ENCODE measurements at places on chromosomes 13 and 19.

DNA sequence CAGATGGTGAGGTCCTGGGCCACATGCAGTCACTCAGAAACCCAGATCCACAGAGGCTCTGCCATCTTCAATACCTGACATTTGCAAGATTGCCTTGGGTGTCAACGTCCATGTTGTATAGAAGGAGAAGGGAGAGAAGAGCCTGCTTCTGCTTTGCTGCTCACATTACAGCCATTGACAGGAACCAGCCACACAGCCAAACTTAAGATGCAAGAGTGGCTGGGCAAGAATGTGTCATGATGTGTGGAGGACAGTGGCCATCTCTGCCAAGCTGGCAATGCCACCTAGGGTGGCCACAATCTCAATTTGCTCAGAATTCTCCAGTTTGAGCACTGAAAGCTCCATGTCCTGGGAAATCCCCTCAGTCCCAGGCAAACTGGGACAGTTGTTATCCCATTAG, 25.9 kb upstream of the SERPINE3 start:
- DNase-seq, result no peak

DNA sequence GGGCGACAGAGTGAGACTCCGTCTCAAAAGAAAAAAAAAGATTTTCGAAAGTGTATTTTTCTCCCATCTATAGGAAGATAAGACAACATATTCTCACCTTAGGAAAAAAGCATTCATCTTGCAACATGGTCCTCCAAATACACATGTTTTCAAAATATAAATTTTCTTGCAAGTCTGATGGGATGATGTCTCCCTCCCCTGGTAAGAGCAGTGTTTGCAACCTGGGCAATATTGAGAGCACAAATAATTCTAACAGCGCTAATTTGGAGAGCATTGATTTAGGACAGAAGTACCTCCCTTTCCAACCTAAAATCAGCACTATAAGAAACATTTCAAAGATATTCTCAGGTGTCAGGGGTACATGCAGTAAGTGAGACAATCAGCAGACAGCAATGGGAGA, 61.0 kb upstream of the SHISA2 start:
- DNase-seq, result no peak

- DNase-seq, result no peak
These were observed 40.9 kb upstream of the MYO16 start for GRCh38 chr13:108588516-108588915.

DNA sequence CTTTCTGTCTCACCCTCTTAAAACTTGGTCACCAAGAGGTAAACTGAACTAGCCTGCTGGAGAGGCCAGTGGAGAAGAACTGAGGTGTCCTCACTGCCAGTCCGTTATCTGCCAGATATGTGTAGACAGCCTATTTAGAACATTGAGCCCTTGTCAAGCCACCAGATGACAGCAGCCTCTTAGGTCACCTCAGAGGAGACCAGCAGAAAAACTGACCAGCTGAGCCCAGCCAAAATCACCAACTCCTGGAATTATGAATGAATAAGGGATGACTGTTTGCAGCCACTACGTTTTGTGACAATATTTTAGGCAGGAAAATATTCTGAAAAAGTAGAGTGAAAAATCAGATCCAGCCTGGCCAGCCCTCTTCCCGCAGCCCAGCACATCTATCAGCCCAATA, 513.9 kb downstream of the DCT start:
- DNase-seq, result no peak

GRCh38 chr19:18348171-18348570, 7.8 kb downstream of the PGPEP1 start:
- DNase-seq, result no peak

All from NCI-H774 (cell line).